ENCODE measurements at places on chromosomes 4 and X. TPM values are rescaled to one million over a fixed set of nuclear protein-coding genes. Genes with fewer than 3 reads are reported as not detected.

Gene NAP1L2
- total RNA-seq, result 15.9 TPM

Gene MID2
- total RNA-seq, result 6.4 TPM

Gene USP17L24
- total RNA-seq, result not detected

Gene TEX13D
- total RNA-seq, result not detected

Gene PNMA6F
- total RNA-seq, result 0.13 TPM

Gene RUFY3
- 52.3 TPM for total RNA-seq

Gene HSFX3
- not detected for total RNA-seq

Gene TMPRSS11E
- total RNA-seq, result 3.5 TPM

Gene CTAG1B
- not detected for total RNA-seq

Gene MMAA
- 5.0 TPM for total RNA-seq

All from WTC11 (cell line).